ENCODE measurements at places on chromosomes 3 and 15.

DNA sequence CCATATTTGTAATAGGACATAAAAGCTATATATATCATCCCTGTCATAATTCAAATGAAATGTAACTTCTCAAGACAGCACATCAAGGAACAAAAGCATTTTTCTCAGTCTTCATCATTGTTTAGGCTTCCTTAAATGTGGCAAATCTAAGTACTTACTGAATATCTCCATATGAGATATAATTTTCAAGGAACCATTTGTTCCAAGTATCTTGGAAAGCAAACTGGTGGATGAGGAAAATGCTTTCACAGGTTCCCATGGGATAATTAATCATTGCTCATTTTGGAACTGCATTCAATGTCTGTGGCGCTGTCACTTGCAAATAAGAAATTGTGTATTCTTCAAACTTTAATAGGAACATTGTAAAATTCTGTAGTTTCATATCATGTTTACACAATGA, 52.6 kb upstream of the ZNF385D start:
- DNase-seq = no peak

GRCh38 chr3:49998326-49998725, 58.4 kb downstream of the RBM6 start:
- no peak for DNase-seq

- no peak for DNase-seq
Measured at GRCh38 chr3:193821151-193821668, 228.2 kb downstream of the OPA1 start.

- no peak for DNase-seq
Measured at GRCh38 chr15:101172501-101173071, 79.3 kb downstream of the CHSY1 start.

DNA sequence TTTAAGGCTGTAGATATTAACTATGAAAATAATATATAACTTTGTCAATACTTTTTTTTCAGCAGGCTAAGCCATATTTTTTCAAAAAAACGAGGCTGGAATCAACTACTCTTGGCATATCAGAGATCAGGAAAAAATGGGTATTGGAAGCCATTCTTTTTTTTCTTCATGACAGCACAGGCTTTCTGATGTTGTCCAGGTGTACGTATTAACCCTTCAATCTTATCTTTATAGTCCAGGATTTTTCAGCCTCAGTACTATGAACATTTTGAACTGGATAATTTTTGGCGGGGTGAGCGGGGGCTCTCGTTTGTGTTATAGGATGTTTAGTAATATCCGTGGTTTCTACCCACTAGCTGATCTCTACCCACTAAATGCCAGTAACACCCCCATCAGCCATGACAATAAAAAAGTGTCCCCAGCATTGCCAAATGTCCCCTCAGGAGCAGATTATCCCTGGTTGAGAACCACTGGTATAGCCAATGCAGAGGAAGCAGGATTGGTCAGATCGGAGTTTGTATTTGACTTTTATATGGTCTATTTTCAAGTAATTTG, 52.0 kb downstream of the PLCL2 start:
- DNase-seq = no peak

- no peak for DNase-seq
Measured at GRCh38 chr3:187738331-187739093, 6.8 kb downstream of the BCL6 start.

DNA sequence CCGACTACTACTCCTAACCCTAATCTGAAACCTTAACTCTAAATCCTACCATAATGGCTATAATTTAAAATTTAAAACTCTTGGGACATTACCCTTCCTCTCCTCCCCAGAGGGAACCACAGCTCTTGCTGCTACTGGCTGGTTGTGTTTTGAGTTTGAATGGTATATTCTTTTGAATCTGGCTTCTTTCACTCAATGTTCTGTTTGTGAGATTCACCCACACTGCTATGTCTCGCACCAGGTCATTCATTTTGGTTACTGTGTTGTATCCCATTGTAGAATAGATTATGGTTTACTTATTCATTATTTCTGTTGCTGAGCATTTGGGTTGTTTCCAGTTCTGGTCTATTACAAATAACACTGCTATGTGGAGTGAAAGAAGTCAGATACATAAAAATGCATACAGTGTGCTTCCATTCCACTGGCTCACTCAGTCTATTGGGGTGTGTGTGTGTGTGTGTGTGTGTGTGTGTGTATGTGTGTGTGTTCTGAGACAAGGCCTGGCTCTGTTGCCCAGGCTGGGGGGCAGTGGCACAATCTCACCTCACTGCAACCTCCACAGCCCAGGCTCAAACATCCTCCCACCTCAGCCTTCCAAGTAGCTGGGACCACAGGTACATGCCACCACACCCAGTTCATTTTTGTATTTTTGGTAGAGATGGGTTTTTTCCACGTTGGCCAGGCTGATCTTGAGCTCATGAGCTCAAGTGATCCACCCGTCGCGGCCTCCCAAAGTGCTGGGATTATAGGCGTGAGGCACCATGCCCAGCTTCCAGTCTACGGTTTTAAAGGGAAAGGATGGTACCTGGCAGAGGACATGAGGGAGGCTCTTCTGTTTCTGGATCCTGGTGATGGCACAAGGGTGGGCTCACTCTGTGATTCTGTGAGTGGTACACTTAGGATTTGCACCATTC, 19.2 kb upstream of the SYNM start:
- DNase-seq = no peak

DNA sequence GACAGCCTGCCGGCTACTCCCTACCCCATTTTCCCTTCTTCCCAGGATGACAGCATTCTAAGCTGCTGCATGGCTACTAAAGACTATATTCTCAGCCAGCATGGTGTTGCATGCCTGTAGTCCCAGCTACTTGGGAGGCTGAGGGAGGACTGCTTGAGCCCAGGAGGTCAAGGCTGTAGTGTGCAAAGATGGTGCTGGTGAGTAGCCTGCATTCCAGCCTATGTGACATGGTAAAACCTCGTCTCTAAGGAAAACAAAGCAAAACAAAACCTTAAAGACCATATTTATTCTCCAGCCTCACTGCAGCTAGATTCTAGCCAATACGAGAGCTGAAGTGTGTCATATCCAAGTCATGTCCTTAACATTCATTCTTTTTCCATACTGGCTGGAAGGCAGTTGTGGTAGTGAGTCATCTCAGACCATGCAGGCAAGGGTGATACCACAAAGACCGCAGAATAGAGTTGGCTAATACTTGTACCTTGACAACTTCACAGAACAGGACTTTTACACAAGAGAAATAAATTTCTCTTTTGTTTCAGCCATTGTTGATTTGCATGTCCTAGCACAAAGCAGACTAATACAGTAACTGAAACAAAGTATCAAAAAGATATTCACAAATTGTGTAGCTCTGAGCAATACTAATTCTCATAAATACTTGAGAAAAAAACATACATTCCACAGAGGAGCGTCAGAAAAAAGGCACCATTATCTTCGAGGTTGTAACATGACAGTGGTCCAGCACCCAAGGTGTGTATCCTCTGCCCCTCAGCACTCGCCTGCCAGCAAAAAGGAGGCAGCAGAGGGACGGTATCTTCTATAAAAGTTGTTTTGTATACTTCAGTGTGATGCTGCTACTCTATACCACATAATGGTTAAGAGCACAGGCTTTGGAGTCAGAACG, 14.8 kb downstream of the PBRM1 start:
- DNase-seq = no peak

DNA sequence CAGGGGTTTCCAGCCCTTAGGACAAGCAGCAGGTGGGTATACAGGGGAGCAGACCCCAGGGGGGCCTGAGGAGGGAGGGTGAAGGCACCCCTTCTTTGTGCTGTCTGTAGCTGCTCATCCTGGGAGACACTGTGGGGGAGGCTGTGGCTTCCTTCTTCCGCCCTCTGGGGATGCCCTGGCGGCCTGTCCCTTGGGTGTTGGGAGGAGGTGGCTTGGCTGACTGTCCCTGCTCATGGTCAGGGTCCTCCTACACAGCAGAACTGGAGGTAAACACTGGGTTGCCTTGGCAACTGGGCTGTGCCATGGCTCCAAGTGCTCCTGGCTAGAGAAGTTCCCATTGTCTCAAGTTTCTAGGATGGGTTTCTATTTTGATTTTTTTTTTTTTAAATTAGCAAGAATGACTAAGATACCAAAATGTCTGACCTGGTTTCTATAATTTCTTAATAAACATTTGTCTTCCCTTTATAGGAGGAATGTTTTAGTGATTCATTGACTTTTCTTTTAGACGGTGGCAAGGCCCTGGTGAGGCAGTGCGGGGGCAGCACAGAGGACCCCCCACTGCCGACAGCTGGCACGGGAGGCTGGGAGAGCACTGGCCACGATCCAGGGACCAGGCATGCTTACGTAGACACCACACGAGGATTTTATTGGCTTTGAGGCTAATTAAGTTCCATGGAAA, 12.4 kb downstream of the KLF13 start:
- no peak for DNase-seq

GRCh38 chr3:192371870-192372400, 355.4 kb downstream of the FGF12 start:
- DNase-seq = no peak

DNA sequence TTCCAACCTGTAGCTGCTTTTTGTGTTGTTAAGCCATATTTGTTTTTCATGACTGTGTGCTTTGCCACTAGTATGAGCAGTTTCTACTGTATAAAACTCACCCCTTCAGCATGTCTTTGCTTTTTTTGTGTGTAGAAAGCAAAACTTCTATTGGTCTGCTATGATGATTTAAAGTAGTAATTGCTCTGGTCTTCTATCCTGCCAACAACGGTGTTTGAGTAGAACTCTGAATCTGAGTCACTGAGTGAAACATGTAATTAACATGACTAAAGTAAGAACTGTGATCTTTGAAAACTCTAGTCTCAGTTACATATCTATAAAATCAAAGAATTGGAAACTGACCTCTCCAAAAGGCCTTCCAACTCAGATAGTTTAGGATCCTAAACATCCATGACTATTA, 133.6 kb downstream of the TPRG1 start:
- no peak for DNase-seq

DNA sequence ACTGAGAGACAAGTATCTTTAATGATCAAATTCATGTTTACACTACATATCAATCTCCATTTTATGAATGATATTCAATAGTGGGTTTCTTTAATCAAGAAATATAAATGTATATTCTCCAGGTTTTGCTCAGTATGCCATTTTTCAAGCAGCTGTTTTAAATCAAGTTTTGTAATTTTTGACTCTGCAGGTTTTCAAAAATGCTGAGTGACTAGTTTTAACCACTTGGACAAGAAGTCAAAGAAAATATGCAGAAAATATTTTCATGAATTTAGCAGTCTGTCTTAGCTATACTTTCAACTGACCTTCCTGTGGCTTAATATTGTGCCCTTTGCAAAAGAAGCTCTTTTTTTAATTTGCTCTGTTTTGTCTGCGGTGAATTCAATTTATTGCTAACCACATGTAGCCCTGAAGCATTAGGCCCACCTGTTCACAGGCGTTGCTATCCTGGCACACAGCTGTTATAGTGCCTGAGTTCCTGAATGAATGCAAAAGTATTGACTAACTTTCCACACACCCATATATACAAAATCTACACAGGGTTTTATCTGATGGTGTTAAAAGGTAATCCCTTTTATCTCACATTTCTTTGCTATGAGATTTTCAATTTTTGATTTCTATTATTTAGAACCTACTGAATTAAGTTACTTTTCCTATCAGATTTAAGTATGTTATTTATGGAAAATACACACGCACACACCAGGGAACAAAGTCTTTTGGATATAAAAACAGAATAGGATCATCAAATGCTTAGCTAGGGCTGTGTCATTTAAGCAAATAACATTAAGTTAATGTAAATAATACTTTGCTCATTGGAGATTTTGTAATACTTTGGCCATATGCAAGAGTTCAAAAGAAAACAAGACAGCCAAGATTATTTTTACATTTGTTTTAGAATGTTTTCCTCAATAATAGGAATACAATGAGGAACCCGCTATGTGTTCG, 1166.1 kb upstream of the GBE1 start:
- DNase-seq = no peak

- no peak for DNase-seq
Measured at GRCh38 chr3:81443958-81444357, 317.5 kb downstream of the GBE1 start.

GRCh38 chr3:64450396-64450956, 225.2 kb upstream of the PRICKLE2 start:
- no peak for DNase-seq

DNA sequence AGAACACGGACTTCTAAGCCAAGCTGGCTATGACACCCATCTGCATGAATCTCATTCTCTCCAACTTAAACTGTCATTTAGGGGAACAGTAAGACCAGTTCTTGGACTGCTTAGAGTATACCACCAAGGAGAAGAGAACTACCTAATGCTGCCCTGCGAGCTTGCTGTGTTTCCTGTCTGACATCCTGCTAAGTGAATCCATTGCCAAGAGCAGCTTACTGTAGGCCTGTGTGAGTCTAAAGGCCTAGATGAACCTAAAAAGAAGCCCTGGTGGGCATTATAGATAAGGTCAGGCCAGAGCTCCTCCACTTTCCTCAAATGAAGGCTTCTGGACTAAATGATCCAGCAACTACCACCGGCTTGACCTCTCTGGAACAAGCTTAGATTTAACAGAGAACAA, 15.0 kb downstream of the LZTFL1 start:
- no peak for DNase-seq

- no peak for DNase-seq
Measured at GRCh38 chr15:75578173-75578947, 755 bp downstream of the PTPN9 start.

GRCh38 chr15:98083203-98083910, 122.9 kb downstream of the ARRDC4 start:
- DNase-seq = no peak

DNA sequence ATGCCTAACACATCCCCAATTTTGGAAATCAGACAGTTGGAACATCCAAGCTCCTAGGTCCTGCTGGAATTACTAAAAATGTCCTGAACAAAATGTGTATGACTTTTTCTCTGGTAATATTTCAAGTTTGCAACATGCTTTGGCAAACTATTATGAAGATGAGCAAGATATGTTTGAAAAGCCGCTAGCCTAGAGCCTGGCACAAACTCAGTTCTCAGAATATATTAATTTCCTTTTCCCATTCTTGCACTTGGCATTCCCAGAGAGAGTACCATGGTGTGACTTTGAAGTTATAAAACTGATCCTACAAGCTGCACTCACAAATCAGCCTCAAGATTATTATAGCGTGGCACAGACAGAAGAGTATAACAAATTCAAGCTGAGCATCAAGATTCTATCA, 1031.1 kb downstream of the NTRK3 start:
- DNase-seq = no peak

- DNase-seq = no peak
Measured at GRCh38 chr3:27978440-27978839, 256.3 kb upstream of the EOMES start.

DNA sequence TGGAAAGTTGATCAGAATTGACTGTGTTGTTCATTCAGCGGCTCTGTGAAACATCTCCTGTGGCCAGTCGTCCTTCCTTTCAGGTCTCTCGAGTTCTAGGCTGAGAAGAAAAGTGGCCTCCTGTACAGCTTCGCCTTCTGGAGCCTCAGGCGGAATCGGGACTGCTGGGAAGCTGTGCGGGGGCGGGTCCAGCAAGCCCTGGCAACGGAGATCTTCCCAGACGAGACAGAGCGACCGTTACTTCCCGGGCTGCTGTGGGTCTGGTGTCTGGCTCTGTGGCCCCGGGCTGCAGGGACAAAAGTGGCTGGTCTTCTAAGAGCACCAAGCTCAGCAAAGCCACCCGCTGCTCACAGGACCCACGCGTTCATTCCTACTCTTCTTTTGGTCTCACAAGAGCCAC, 88.6 kb upstream of the CACNA2D3 start:
- DNase-seq = no peak
